Stimulated activated CD8-positive, alpha-beta memory T cell treated with anti-CD3 and anti-CD28 coated beads, Interleukin-4, amount 100 ng/mL, for 1 hour (primary cell): ENCODE measurements at places on chromosomes 13 and 19.

DNA sequence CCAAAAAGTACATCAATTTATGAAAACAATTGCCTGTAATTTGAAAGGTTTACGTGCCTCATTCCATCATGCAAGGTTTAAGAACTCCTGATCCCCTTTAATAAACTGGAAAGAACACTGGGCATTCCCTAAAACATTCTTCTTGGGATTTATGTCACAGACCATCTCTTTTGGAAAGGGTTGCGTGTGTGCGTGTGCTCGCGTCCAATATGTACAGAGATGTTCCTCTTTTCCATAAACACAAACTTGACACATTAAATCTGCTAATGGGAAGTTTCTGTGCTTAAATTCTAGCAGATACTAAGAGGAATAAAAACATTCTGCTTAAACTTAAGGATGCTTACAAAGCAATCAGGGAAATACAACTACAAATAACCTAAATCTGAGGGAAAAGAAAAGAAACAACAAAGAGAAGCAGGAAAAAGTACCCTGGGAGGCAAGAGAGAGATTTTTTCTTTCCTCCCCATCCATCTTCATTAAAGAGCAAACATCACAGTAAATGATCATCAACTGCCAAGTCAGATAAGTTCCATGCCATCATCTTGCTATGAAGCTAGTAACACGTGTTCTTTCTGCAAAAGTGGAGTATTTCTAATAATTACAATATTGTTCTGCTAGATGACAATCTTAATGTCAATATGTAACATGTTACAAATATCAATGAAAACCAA is 83.7 kb downstream of the STK24 start:
- no peak for DNase-seq

GRCh38 chr19:40381321-40381720 is 8.7 kb downstream of the HIPK4 start:
- DNase-seq, result no peak

- no peak for DNase-seq
These were observed 40.8 kb downstream of the BRD4 start for GRCh38 chr19:15291548-15292021.

GRCh38 chr19:19191768-19192077 is 229 bp downstream of the BORCS8 start:
- no peak for DNase-seq

GRCh38 chr19:3984584-3984907 is 717 bp downstream of the EEF2 start:
- DNase-seq, result no peak

GRCh38 chr19:13095393-13095784 is 7.3 kb downstream of the LYL1 start:
- no peak for DNase-seq
